Mammary epithelial cell (primary cell): ENCODE measurements at places on chromosomes 11 and 22.

DNA sequence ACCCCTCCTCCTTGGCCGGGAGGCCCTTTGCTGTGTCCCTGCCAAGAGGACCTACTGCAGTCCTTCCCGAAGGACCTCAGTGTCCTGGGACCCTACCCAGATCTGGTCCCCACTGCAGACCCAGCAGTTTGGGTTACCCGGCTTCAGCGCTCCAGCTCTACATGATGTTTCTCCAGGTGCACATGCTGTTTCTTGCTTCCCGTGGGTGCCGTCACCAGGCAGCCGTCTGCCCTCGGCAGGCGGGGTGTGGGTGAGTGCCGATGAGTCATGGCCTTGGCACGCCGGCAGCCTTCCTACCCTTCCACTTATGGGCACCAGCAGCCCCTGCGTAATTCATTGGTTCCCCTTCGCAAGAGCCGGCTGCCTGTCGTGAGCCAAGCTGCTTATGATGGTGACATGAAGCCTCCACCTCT, 101.8 kb downstream of the BCR start:
- peak; percentile 95 for DNase-seq

DNA sequence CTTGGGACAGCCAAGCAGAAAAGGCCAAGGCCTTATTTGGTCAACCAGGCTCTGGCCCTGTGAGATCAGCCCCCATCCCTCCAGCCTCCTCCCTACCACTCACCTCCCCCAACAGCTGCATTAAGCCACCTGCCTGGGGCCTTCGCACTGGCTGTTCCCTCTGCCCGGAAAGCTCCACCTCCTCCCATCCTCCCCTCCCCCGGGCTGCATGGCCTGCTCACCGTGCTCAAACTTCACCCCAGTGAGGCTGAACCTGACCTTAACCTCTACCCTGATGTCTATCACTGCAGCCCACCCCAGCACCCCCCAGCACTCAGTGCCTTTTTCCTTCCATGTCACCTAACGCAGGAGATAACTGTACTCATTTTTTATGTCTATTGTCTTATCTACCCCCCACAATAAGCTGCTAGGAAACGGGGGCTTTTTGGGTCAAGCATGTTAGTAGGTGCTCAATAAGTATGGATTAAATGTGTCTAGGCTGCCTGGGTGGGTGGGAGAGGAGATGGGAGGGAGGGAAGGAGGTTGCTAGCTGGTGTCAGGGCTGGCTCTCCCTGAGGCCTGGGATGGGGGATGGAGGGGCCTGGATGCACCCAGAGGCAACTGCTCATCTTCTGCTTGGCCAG, 912 bp downstream of the PTPRCAP start:
- no peak for DNase-seq

DNA sequence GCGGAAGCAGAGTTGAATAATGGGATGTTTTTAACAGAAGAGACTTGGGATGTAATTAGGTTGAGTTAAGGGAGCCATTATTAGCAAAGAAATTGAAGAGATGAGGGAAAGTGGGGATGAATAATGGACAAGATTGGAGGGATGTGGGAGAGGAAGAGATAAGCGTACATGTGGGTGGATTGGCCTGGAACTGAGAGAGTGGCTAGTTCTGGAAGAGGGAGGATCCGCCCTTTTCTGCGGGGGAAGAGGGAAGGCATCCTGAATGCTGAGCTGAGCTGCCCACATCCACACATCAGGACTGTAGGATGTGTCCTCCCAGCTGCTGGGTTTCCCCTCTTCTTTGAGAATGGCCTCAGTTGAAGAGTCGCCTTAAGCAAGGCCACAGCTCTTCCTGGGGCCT, 68.3 kb upstream of the CADM1 start:
- no peak for DNase-seq

- no peak for DNase-seq
Observed at GRCh38 chr11:95989076-95989605, 65.2 kb upstream of the MTMR2 start.

- no peak for DNase-seq
Observed at GRCh38 chr11:43928721-43929120, 13.7 kb upstream of the C11orf96 start.

- DNase-seq = no peak
Observed at GRCh38 chr22:29004647-29005371, 56.8 kb downstream of the C22orf31 start.

GRCh38 chr11:17458268-17458667, 18.4 kb downstream of the ABCC8 start:
- DNase-seq = no peak

DNA sequence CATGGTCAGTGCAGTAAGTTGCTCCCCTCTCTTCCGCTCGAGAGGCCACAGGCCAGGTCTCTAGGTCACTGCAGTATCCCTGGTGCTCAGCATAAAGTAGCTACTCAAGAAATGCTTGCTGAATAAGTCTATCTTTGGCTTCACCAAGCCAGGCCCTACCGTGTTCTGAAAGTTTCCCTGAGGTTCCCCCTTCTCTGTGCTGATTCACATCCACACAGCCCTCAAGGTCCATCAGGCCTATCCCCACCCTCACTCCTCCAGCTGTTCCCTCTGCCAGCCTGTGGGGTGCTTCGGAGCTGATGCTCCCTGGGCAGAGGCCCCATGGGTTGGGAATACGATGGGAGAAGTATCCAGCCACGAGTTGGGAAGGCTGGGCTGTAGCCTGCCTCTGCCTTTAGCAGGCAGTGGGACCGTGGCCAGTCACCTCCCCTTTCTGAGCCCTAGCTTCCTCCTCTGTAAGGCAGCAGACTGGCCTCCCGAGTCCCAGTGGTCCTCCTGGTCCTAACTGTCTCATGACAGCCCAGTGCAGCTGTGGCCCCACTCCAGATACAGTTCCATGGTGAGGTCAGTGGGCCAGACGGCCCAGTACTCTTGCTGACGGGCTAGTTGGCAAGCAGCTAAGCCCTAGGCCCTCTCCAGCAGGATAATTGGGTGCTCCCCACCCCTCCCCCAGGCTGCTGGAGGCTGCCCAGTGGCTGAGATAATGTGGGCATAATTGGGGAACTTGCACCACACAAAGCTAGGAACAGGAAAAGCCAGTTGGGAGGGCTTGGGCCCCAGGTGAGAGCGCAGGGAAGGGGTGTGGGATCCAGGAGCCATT, 48.2 kb downstream of the NECTIN1 start:
- no peak for DNase-seq
